Kidney glomerular epithelial cell (primary cell): ENCODE measurements at places on chromosomes 4 and X.

GRCh38 chr4:117941611-117942010 lies 92.7 kb upstream of the NDST3 start:
- no peak for DNase-seq

GRCh38 chr4:179472164-179472563 lies 2029.9 kb upstream of the AGA start:
- DNase-seq = no peak

DNA sequence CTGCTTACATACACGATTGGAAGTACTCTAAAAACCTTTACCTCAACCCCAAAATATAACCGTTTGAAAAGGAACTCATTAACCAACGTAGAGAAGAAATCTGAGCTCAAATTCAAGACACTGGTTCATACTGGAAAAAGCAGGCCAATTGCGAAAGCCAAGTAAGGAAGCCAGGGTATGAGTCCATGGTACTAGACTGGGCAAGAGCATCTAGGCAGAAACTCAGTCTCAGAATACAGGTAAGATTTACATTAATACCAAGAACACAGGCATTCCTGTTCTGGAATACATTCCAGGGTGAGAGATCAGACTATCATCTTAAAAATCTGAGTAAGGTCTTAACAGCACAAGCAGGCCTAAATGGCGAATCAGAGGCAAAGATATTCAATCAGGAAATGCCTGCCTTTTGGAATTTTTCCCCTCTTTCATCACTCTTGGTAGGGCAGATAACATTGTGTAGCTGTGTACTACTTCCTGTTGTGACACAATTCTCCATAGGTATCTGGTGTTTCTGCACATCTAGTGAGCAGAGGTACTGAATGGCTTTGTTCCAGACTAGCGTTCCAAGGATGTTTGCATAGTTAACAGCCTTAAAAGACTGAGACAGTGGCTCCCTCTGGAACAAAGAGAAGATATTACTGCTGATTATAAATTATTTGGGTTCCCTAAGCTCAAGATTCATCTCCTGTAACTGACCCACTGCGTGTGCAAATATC lies 311.3 kb downstream of the PCDH19 start:
- no peak for DNase-seq

GRCh38 chrX:46029777-46030176 lies 515.4 kb downstream of the ZNF674 start:
- no peak for DNase-seq

DNA sequence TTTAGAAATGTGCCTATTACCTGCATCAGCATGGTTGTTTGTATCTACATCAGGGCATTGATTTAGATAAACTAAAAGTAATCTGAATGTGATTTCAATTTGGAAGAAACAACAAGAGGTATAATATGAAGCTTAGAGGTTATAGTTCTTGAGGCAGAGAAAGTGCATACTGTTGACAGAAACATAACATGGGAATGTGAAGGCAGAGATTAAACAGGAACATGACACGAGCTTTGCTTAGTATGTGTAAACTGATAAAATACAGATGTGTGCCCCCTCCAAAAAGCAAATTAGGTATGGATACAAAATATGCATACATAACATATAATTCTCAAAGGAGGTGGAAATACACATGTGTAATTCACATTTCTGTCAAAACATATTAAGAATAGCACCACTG lies 1180.2 kb upstream of the ADGRL3 start:
- DNase-seq = no peak

GRCh38 chrX:104122829-104123228 lies 10.5 kb downstream of the ZCCHC18 start:
- DNase-seq = no peak

- no peak for DNase-seq
Measured at GRCh38 chrX:153602601-153603000, 3.7 kb upstream of the CCNQ start.

DNA sequence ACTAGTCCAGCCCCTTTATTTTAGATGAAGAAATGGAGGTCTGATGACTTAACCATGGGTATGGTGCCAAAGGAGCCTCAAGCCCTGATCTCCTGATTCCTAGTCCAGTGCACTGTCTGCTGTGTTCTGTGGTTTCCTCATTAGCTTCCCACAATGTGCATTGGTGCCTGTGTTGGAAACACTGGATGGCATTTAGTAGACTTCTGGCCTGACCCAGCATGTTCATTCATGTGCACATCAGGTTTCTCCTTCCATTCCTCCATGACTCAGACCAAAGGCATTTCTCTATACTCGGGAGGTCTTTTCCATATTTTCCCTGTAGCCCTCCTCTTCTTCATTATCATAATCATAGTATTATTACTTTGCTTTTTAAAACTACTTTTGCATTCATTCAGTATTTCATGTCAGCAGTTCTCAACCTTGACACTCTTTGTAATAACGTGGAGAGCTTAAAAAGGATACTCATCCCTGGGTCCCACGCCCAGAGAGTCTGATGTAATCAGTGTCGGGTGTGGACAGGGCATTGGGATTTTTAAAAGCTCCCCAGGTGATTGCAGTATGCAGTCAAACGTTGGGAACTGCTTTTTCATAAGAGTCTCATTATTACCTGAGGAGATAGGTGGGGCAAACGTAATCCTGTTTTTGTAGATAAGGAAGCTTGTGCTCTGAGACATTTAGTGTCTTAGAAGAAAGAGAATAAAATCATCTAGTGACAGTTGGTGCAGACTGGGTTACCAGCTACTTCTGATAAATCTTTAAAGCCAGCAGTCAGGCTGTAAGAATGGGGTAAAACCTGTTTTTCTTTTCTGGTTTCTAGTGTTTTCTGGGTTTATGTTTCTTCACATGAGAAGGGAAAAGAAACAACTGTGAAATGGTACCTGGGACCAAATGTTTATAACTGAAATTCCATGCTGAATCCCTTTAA lies 40.9 kb upstream of the XK start:
- DNase-seq = no peak
